ENCODE measurements at places on chromosomes 13 and 19.

DNA sequence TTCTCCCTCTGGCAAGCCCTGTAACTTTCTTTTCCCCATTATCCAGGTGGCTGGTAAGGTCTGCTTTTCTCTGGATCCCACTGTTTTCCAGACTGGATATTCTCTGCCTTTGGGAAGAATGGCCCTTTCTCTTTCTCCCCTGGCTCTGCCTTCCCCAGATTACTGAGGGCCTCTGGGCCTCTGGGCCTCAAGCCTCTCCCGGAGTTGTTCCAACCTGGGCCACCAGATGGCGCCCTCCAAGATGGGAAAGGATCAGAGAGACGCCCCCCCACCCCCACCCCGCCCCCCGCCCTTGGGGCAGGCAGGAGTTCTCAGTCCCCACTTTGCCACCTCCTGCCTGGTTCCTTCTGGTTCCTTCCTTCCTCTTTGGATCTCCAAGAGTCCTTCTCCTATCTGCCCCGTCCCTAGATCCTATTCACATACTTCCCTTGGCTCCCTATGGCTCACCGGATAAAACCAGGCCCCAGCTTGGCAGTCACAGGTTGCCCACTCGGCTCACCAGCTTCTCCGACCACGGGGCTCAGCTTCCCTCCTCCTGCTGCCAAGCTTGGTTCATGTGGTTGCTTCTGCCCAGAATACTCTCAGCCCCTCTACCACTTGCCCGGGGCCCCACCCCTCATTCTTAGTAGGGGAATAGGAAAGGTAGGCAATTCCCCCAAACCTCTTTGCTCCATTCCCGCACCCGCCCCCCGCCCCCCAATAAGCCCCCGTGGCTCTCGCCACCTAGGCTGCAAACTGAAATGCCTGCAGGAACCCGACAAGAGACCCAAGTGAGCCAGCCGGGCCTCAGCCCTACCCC, 13.1 kb downstream of the EPS8L1 start:
- ATAC-seq = peak; percentile 44

GRCh38 chr19:1836458-1837221, 11.6 kb downstream of the REXO1 start:
- ATAC-seq = no peak

GRCh38 chr13:38346764-38347163, 2.9 kb upstream of the UFM1 start:
- ATAC-seq = no peak

DNA sequence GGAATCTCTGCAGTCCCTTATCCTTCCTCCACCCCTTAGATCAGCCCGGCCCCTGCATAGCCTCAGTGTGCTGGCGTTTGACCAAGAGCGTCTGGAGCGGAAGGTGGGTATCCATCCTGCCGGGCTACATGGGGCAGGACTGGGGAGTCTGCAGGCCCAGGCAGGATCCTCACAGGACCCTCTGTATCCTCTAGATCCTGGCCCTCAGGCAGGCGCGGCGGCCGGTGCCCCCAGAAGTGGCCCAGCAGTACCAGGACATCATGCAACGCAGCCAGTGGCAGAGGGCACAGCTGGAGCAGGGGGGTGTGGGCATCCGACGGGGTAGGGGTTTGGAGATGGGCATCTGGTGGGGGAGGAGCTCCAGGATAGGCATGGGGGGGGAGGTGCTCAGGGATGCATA, 8.9 kb downstream of the PODNL1 start:
- no peak for ATAC-seq

- no peak for ATAC-seq
Observed at GRCh38 chr19:36097036-36097435, 13.9 kb upstream of the OVOL3 start.

DNA sequence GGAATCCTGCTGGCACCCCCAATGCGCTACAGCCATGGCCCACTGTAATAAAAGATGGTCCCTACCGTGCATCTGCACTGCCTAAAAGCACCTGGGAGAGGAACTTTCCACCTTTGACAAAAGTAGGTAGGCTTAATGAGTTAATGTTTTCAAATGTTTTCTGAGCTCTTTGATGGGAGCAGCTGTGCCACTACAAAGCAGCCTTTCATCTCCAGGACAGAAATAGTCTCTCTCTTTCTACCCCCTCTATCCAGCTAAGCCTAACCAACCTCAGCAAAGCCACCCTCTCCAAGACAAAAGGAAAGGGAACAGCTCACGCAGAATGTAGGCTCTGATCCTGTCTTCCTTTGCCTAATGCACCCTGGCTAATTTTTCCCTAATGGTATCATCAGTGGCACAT, 560.2 kb downstream of the UQCRFS1 start:
- no peak for ATAC-seq

GRCh38 chr13:108609353-108609752, 20.1 kb upstream of the MYO16 start:
- ATAC-seq = no peak

DNA sequence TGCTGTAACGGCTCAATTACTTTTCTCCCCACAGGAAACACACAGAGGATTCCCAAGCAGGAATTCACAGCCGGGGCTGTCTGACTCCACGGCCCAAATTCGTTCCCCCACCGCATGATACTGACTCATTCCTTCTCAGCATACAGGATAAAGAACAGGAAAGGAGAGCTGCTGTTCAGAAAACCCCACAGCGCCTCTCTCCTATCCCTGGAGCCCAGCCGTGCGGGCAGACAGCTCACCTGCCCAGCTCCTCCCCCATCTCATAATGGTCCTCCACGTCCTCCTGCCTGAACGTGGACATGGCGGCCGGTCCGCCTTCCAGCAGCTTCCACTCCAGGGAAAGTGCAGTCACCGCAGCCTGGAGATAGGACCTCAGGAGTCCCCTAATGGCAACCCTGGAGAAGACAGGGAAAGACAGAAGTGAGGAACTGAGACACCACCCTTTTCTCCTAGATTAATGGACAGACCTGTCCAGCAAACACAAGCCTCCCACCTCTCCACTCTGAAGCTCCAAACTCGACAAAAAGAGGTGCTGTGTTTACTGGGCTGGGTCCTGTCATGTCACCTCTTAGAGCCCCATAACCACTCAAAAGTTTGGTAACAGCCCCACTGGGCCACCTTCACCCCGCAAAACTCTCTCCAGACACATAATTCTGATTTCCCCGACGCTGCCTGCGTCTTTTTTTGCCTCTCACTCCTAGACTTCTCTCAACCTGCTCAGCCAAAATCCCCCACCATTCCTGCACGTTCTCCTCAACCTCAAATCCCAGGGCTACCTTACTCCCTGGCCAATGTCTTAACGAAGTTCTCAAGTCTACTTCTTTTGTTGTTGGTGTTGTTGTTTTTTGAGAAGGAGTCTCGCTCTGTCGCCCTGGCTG, 1.2 kb downstream of the DAPK3 start:
- ATAC-seq = no peak
